ENCODE measurements at places on chromosomes 3 and 15. TPM values are rescaled to one million over a fixed set of nuclear protein-coding genes. Genes with fewer than 3 reads are reported as not detected.

- no peak for DNase-seq
Observed at GRCh38 chr3:134144694-134145093, 106.0 kb downstream of the RYK start.

BSN gene
- 0.75 TPM for total RNA-seq

- DNase-seq, result no peak
Observed at GRCh38 chr3:5198986-5199731, 11.7 kb downstream of the EDEM1 start.

EIF4E3 gene
- 29.3 TPM for total RNA-seq

DNA sequence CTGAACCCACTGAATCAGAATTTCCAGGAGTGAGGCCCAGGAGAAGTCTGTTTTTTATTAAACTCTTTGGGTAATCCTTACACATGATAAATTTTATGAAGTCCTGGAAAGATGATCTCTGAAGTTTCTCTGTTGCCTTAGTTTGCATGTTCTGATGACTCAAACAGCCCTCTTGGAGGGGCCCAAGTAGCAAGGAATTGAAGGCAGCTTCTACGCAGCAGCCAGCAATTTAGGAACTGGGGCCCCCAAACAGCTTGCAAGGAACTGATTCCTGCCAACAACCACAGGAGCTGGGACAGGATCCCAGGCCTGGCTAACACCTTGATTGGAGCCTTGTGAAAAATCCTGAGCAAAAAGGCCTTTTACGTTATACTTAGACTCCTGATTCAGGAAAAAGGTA, 5.4 kb upstream of the ACP3 start:
- no peak for DNase-seq

SLC51A gene
- not detected for total RNA-seq

DNA sequence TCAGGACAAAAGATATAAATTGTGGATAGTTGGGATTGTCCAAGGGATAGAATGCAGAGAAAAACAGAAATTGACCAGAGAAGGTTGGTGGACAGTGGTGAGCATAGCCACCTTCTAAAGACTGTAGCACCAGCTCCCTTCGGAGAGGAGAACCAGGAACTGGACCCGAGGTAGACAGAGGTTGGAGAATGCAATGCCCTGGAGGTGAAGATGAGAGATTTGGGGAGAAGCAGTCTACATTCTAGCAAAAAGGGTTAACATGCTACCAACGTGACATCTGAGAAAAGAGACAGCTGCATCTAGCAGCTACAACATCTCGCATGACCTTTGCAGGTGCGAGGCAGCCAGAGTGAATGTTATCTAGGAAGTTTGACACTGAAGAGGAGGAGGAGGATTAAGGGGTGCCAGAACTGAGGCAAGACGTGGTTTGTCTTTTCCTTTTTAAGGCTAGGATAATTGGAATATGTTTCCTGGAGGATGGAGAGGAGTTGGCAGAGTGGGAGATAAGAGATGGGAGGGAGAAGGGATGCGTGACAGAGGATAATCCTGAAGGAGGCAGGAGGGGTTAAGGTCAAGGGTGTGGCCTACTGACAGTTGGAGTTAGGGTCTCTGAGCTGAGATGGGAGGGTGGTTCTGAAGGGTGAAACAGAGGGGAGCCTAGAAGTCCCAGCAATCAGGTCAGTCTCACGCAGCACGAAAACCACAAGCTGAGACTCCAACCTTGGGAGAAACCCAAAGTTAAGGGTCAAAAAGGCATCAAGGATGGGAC, 103.7 kb upstream of the NR2E3 start:
- no peak for DNase-seq

LRRC15 gene
- 0.54 TPM for total RNA-seq

ARL6IP5 gene
- total RNA-seq, result 205 TPM

DNA sequence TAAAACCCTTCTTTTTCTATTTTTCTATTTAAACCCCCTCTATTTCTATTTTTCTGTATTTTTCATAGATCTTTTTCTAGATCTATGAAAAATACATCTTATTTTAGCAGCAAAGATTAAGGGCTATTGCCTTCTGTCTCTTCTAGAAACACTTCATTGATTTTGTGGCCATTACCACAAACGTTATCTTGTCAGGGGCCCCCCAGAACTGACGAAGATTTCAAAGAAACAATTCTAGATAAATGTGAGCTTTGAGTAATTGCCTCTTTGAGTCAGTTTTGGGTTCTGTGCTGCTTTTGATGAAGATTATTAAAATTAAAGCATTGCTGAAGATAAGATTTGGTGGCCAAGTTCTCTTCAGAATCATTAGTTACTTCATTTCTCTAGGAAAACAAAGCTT, 279.6 kb upstream of the PEX5L start:
- DNase-seq, result no peak

DNA sequence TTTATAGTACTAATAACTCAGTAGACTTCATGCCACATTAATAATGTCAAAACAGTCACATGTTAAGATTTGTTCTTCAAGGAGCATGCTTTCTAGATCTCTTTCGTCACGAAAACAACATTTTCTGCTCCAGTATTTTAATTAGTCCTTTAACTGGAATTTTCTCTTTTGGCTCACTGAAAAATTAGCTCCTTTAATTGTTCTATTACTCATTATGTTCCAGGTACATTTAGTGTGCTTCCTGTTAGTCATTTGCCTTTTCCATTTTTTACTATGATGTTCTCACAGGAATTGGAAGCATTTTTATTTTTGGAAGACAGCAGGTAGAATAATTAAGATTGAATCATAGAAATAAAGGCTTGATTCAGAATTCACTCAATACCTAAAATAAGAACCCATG, 111.2 kb downstream of the SLC9A9 start:
- DNase-seq, result no peak

- peak; percentile 91 for DNase-seq
Observed at GRCh38 chr3:15427182-15427880, at the start of the genes EAF1 and METTL6. TSS of gene EAF1 (plus strand) at chr3:15427598. CDS start at chr3:15427780, 182 bp downstream. TSS of gene METTL6 (minus strand) at chr3:15427544. CDS start at chr3:15426511, 1,033 bp downstream.

DNA sequence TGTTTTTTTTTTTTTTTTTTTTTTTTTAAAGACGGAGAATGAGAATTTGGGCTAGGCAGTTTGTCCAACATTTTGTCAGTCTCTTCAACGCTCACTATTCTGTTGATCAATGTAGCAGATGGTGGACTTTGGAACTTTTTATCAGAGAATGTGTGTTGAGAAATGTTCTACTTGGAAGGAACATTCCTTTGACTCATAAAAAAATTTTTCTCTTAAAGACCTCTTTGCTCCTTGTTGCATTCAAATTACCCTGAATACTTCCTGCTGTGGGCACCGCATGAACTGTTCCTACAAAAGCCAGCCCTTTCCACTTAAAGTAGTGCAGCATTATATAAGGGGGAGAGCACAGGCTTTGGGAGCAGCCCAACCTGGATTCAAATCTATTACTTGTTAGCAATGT, 182.9 kb downstream of the AKAP13 start:
- DNase-seq, result no peak

- DNase-seq, result no peak
Observed at GRCh38 chr3:69082361-69082760, 2.2 kb upstream of the UBA3 start.

DNA sequence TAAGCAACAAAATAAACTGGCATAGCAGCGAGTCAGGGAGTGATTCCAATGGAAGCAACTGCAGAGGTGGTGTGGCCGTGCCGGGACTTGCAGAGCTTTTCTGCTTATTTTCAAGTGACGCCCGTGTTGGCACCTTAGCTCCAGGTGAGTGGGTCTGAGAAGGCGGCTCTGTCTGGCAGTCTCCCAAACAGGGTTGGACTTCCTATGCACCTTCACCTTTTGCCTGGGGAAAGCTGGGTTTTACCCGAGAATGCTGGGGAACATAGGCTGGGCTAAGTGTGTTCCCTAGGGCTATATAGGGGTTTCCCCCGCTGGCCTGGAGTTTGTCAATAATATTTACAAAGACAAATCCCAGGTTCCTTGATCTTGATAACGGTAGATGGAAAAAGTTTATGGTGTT, 179.9 kb upstream of the TBL1XR1 start:
- DNase-seq, result no peak

DNA sequence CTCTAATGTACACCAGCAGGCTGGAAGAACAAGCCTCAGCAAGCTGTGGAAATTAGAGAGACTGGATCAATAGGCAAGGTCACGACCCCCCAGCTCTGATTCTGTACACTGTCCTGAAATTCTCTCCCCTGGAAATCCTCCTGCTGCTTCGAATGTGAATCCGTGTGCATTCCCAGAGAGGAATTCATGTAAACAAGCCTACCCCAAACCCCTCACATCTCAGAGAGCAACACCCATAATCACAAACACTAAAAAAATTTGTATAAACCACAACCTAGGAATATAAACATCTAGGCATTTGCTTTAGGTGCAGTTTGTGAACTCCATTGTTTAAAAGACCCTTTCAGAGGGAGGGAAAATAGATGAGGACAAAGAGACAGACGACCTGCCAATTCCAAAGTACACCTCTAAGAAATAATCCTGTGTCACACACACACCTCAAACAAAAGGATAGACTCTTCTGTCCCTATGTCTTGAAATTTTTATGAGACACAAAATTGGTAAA, 325.2 kb downstream of the WDR72 start:
- no peak for DNase-seq

ZNF660 gene
- 8.1 TPM for total RNA-seq

CCDC54 gene
- total RNA-seq, result not detected

GRCh38 chr3:119856695-119857094, 74.8 kb downstream of the NR1I2 start:
- no peak for DNase-seq

DNA sequence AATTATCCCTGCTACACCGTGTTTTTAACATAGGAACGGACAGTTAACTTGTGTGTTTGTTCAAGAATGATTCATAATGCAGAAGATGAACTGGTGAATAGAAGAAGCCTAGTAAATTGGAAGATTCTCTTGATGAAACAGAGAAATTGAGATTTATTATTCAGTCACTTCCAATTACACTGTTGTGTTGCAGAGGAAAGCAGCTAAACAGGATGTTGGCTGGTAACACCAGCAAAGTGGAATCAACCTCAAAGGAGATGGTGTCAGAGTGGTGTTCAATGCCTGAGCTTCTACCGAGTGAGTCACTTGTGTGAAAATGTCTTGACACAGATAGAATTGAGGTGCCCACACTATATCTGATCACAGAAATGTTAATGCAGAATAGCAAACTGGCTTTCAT, 399.6 kb downstream of the LPP start:
- no peak for DNase-seq

DNA sequence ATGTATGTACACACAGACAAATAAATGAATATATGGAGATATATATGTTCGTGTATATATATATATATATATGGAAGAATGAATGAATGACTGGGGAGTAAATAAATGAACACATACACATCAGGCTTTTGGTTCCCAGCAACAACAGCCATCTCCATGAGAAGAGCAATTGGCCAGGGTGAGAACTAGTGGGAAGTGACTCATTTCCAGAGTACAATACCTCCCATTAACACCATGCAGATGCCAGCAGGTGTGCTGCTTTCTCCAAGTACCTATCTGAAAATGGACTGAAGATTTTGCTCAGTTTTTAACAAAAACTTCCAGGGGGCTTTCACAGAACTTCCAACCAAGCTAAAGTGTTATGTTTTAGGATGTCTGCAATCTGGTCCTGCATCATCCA, 179.8 kb upstream of the SLC2A2 start:
- DNase-seq, result no peak

ABI3BP gene
- total RNA-seq, result 389 TPM

RASGRP1 gene
- total RNA-seq, result 3.1 TPM

Measured in aorta (tissue), 5 donors.